Ovary (tissue), 10 donors: ENCODE measurements at places on chromosomes 3 and 15. TPM values are rescaled to one million over a fixed set of nuclear protein-coding genes. Genes with fewer than 3 reads are reported as not detected.

DNA sequence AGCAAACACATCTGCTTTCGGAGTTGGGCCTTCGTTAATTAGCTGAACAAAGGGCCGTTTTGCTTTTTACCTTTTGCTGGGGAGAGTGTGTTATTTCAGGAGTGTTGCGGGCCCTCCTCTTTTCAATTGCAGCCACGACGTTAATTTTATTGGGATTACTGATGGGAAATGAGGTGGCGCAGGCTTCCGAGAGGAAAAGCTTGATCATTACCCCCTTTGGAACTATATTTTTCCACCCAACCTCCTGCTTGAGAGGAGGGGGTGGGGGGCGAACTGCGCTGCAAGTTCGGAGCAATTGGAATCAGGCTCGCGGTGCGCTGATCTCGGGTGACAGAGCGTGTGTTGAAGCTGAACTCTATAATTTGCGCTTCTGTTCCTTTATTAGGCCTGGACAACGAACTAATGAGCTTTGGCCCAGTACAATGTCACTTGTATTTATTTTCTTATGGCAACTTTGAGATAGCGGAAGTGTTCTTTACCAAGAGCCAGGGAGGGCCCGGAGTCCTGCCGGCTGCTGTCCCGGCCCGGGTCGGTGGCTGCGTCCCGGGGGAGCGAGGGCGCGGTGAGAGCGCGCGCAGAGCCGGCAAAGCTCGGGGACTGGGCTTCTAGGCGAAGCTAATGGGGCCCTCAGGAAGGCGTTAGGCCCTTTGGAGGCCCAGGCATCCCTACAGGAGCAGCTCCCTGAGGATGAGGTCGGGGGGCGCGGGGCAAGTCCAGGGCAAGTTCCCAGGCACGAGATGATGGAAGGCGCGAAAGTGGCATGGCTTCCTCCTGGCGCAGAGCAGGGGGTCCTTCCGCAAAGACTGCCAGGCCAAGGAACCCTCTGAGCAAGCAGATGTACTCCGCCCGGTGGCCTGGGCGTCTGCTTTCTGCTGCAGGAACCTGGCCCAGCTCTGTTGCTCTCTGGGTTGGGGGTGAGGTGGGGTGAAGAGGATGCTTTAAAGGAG lies 12.9 kb downstream of the NR2F2 start:
- peaks cover 7% of the 10 kb centered on the region for H3K4me1 ChIP-seq
- peak; percentile 60 for DNase-seq
- peak overlapping the region; percentile 46 for H3K4me3 ChIP-seq
- no peaks in the 10 kb centered on the region for H3K27me3 ChIP-seq
- H3K36me3 ChIP-seq: no peaks in the 10 kb centered on the region

DNA sequence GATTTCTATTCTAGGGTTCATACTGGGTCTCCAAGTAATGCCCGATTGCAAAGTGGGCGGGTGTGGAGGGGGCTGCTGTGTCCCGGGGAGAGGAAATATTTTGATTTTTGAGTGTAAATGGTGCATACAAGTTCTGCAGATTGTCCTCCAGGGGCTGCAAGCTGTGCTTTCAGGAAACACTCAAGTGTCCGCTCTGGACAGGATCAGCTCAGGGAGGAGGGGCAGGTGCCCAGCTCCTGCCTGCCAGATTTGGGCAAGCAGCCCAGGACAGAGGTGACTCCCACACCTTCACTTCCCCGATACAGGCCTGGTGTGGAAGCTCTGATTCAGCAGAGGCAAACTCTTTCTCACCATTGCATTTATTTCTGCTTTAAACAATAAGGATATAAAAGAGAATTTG lies 142.7 kb downstream of the ALDH1A2 start:
- H3K36me3 ChIP-seq: no peaks in the 10 kb centered on the region
- DNase-seq: peak; percentile 56

- DNase-seq: no peak
- no peaks in the 10 kb centered on the region for H3K4me1 ChIP-seq
- no peak overlapping the region for H3K4me3 ChIP-seq
Observed at GRCh38 chr3:31448882-31449243, 83.9 kb upstream of the STT3B start.

Gene CIAO2A
- polyA plus RNA-seq: 43.8 TPM

Gene CD200
- polyA plus RNA-seq: 25.3 TPM

GRCh38 chr3:8743911-8744310 lies 10.3 kb downstream of the CAV3 start:
- no peaks in the 10 kb centered on the region for H3K36me3 ChIP-seq
- no peak overlapping the region for H3K4me3 ChIP-seq
- peaks cover 7% of the 10 kb centered on the region for H3K4me1 ChIP-seq
- DNase-seq: no peak
- H3K27ac ChIP-seq: no peak overlapping the region

DNA sequence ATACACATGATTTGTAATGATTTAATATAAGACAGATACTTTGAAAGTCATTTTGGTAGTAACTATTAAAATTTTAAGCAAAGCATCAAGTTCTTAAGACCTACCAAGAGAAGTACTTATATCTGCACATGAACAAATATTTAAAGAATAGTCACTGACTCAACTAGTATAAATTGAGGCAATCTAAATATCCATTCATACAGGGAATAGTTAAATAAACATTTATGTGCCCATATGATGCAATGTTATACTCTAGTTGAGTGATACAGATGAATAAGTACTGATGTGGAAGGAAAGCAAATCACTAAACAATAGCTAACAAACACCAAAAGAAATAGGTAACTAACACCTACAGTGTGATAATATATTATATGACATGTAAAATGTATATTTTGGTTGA lies 527.7 kb downstream of the EPHA3 start:
- H3K36me3 ChIP-seq: no peaks in the 10 kb centered on the region
- DNase-seq: no peak
- H3K4me1 ChIP-seq: no peaks in the 10 kb centered on the region
- H3K4me3 ChIP-seq: no peak overlapping the region
- no peak overlapping the region for H3K27ac ChIP-seq

Gene STRIT1
- polyA plus RNA-seq: not detected

Gene ARHGEF26
- polyA plus RNA-seq: 6.9 TPM

Gene HDC
- 2.4 TPM for polyA plus RNA-seq

- H3K4me1 ChIP-seq: no peaks in the 10 kb centered on the region
- H3K27me3 ChIP-seq: no peaks in the 10 kb centered on the region
- DNase-seq: no peak
- no peak overlapping the region for H3K4me3 ChIP-seq
- no peak overlapping the region for H3K27ac ChIP-seq
- H3K36me3 ChIP-seq: no peaks in the 10 kb centered on the region
Observed at GRCh38 chr3:32278714-32279113, 40.2 kb downstream of the CMTM8 start.

GRCh38 chr3:66418475-66418931 lies 82.3 kb downstream of the LRIG1 start:
- peaks cover 20% of the 10 kb centered on the region for H3K4me1 ChIP-seq
- no peaks in the 10 kb centered on the region for H3K27me3 ChIP-seq
- H3K27ac ChIP-seq: no peak overlapping the region
- no peak for DNase-seq
- H3K4me3 ChIP-seq: no peak overlapping the region

- peaks cover 2% of the 10 kb centered on the region for H3K4me1 ChIP-seq
- H3K27ac ChIP-seq: no peak overlapping the region
- no peaks in the 10 kb centered on the region for H3K36me3 ChIP-seq
- no peaks in the 10 kb centered on the region for H3K27me3 ChIP-seq
- no peak for DNase-seq
Observed at GRCh38 chr15:96273317-96274086, 57.0 kb upstream of the NR2F2 start.

Gene TRPM1
- 0.12 TPM for polyA plus RNA-seq

GRCh38 chr3:49780080-49780974 lies 6.0 kb downstream of the IP6K1 start:
- no peak for DNase-seq
- H3K36me3 ChIP-seq: no peaks in the 10 kb centered on the region
- H3K4me3 ChIP-seq: no peak overlapping the region
- no peak overlapping the region for H3K27ac ChIP-seq
- peaks cover 13% of the 10 kb centered on the region for H3K4me1 ChIP-seq

DNA sequence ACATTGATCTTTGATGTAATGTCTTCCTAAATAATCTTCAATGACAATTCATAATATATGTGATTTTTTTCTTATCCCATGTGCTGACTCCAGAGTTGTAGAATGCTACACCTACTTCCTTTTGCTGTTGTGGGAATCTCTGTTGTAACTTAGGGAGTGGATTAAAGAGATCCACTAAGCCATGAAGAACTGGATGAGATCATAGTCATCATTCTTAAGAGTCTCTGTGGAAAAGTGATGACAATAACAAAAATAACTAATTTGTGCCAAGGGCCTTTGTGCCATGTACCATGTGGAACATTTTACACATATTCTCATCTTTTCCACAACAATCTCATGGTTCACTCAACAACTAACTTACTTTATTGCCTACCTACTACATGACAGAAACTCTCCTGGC lies 162.9 kb upstream of the PDZRN3 start:
- H3K27me3 ChIP-seq: no peaks in the 10 kb centered on the region
- H3K27ac ChIP-seq: no peak overlapping the region
- no peak overlapping the region for H3K4me3 ChIP-seq
- H3K36me3 ChIP-seq: no peaks in the 10 kb centered on the region
- no peaks in the 10 kb centered on the region for H3K4me1 ChIP-seq

Gene ADPRH
- polyA plus RNA-seq: 2.6 TPM

Gene C2CD4B
- polyA plus RNA-seq: 0.44 TPM
